ENCODE measurements at places on chromosomes 5 and 9.

DNA sequence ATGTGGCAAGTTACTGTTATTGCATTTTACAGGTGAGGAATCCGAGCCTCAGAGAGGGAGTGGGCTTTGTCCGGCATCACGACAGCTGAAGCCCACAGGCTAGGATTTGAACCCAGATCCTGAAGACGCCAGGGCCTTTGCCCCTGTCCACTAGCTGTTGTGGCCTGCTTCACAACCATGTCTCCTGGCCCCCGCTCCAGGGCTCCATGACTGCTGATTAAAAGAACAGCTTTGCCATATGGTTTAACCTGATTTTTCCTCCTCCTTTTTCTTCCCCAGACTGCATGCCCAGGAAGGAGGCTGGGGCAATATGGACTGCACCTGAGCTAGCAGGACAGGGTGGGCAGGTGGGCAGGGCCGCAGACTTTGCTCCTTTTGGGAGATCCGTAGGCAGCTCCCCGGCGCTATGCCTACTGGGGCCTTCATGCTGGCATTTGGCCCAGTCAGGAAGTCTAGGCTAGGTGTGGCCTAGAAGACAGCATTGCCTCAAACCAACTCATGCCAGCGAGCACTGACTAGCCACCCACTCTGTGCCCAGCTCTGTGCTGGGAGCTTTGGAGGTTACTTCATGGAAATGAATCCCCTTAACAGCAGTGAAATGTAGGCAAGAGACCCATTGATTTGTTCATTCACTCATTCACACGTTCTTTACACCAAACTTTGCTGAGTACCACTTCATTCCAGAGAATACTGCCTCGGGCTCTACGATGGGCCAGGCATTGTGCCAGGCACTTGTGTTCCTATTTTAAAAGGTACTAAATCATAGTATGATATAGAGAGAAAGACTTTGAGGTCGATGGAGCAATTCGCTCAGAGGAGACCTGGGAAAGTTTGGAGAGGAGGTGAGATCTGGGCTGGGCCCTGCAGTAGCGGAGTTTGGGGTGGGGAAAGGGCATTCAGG, 94.3 kb upstream of the CPEB4 start:
- DNase-seq = no peak

DNA sequence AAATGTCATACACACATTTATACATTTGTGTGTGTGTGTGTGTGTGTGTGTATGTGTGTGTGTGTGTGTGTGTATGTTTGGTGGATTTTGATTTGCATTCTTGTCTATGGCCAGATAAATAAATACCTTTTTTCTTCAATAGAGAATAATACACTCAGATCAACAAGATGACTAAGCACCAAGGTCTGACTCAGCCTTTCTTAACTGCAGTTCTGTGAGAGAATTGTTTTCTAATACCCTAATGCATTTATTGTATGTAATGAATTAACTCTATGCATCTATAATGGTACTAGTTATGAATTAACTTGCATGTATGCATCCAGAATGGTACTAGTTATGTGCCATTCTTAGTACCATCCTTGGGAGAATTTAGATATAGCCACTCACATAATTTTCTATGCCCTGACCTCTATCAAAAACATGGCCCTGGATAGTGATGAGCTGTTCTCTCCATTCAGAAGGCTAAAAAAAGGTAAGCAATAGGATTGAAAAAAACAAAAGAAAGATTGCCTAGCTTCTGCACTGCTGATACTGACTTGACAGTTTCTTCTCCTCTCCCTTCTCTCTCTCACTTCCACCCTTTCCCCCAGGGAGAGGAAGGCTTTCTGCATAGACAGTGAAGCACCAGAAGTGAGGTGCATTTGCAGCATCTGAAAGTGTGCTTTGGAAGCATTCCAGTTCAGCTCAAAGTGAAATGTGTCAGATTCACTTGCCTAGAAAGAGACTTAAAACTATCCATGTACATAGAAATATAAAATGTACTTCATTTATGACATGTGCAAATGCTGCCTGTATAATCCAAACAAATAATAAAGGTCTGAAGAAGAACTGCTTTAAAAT, 55.1 kb upstream of the CCDC112 start:
- DNase-seq = no peak

DNA sequence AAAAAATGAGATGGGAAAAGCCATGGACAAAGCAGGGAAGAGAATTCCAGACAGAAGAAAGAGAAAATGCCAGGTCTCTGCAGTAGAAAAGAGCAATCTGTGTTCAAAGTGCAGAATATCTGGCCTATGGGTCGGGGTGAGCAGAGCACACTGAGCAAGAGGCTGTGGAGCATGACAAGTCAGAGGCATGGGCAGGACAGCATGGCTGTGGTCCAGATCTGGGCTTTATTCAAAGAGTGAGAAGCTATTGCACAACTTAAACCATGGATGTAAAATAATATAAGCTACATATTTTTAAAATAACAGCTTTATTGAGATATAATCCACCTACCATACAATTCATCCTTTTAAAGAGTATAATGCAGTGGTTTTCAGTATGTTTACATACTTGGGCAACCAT, 133.1 kb upstream of the SPDL1 start:
- DNase-seq = no peak

DNA sequence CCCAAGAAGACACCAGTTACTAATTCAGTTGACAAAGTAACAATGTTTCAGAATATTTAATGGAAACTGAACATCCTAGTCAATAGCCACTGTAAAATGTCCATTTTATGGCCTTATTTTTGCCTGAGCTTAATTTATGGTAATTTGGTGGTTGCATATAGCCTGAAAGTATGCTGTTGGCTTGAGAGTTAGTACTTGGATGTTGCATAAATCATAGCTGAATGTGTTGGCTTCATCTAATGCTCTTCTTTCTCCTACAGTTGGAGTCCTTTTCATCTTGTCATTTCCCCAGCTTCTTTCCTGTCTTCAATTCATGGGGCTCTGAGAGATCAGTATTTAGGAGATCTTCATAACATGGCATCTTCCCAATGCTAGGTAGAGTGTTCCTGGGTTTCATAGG, 164.6 kb downstream of the MAT2B start:
- DNase-seq = no peak

GRCh38 chr9:73006986-73007385, 54.1 kb upstream of the ALDH1A1 start:
- no peak for DNase-seq

DNA sequence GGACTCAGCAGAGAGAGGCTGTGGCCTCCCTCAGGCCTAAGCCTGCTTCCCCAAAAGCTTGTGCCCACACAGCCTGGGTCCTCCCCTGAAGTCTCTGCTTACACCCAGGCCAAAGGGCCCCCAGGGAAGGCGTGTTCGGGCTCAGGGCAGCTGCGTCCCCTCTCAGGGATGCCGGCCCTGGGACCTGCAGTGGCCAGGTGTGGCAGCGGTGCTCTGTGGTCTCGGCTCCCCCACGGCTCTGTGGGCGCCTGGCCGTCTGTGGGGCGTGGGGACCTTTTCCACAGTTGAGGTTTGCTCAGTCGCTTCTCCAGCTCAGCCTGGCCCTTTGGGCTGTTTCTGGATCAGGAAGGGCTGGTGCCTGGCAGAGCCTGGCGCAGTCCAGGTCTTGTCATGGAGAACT, 75.9 kb downstream of the RXRA start:
- DNase-seq = no peak

DNA sequence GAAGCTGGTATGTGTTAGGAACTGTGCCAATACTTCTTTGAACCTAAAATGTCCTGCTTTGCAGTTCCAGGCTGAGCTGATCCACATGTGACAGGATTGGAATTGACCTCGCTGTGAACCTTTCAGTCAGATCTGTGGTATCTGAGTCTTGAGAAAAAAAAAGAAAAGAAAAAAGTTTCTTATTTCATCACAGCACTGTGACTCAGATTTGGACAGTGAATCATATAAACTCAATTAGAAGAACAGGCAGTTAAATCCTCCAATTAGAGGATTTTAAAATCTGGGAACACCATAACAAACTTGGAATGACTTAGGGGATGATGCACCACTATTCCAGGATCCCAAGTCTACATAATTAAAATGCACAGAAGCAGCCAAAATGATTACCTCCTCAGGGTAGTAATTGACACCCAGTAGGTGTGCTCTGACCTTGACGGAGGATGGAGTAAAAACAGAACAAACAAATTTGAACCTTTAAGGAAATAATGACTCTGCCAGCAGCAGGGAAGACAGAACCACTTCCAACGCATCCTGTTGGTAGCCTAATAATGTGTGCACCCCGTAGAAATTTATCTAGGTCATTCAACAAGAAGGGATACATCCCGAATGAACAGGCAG, 57.8 kb upstream of the RAI14 start:
- DNase-seq = no peak

GRCh38 chr5:94745786-94746730, 127.6 kb downstream of the SLF1 start:
- DNase-seq = no peak

DNA sequence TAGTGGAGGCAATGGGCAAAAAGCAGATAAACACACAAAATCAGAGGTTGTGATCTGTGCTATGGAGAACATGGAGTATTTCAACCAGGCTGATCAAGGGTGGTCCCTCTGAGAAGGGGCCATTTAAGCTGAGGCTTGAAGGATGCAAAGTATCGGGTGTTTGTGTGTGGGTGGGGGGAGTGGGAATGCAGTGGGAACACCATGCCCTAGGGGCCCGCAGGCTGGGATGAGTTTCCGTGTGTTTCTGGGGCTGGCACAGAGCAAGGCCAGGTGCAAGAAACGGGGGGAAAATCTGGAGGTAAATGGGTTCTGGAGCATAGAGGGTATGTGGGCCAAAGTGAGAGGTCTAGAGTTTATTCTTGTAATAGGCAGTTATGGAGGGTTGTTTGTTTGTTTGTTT, 13.8 kb upstream of the LARP1 start:
- DNase-seq = no peak

DNA sequence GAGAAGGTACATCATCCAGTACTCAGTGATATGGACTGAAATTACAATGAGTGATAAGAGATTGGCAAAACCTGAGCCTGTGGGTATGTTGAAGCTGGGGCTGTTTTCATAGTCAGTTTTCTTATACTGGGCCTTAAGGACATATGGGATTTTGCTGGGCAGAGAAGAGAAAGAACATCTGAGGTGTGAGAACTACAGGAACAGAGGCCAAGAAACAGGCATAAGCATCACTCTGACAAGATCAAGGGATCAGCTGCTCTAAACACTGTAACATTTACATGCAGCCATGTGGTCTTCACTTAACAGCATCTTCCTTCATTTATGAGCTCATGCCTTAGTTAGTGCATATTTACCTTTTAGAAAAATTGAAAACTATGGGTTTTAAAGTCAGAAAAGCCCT, 220.0 kb downstream of the TRIM36 start:
- DNase-seq = no peak

DNA sequence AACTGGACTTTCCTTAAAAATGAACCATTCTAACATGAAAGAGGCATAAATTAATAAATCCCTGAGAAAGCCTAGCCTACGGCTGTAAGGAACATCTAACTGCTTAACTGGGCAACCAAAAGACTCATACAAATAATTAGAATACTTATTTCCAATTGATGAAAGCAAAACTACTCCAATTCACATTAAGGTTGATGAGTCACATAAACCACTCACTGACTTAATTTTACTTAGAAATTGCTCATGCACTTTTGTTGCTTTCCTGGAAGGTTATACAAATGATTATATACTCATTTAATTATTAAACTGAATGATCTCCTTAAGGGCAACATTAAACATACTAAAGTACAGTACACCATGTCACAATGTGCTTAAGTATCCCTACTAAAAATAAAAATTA, 101.9 kb downstream of the NFIB start:
- no peak for DNase-seq

DNA sequence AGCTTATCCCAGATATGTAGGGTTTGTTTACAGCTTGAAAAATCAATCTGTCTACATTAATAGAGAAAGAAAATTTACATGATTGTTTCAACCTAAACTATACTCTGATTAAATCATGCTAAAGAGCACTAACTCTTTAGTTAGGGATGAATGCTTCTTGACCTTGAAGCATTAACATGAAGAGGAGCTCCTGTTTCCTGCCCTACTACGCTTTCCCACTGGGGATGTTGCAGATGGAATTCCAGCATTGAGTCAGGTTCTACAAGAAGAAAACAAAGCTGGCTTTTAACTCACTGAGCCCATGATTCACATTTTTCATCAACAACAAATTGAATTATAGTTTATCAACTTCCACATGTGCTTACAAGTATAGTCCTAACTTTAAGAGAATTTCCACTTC, 471.3 kb downstream of the TMEM232 start:
- DNase-seq = no peak

GRCh38 chr9:27945386-27945785, 372.1 kb upstream of the C9orf72 start:
- no peak for DNase-seq

- DNase-seq = no peak
Measured at GRCh38 chr5:56166671-56167385, 66.3 kb downstream of the ANKRD55 start.

DNA sequence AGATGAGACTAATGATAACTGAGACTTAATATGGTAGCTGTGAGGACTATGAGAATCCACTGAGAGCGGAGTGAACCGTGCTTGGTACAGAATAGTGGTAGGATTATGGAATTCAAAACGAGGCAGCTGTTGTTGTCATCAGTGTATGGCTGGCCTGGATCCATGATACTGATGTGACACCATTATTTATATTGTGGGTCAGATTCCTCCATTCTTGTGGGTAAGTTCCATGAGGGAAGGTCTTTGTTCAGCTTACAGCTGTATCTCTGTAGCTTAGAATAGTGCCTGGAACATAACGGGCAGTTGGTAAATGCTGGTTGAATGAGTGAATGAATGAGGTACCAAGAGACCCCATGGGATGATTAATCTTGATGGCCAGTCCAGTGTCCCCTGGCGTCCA, 61.8 kb downstream of the ACER2 start:
- no peak for DNase-seq

GRCh38 chr5:146944019-146944418, 65.5 kb upstream of the PPP2R2B start:
- no peak for DNase-seq

DNA sequence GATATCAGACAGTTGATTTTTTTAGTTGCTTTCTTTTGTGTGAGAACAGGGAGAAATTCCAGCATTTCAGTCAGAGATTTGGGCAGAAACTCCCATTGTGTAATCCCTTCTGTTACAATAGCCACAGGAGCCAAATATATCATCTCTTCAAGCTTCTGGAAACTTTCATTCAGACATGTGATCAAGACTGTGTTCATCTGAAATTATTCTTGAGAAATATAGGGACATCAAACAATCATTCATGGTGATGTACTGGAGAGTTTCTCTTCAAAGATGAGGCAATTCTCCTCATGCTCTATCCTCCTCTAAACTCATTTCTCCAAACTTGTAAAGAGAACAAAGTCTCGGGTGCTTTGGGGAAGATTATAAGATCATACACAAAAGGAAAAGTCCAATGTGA, 35.2 kb upstream of the CSNK1G3 start:
- DNase-seq = no peak

DNA sequence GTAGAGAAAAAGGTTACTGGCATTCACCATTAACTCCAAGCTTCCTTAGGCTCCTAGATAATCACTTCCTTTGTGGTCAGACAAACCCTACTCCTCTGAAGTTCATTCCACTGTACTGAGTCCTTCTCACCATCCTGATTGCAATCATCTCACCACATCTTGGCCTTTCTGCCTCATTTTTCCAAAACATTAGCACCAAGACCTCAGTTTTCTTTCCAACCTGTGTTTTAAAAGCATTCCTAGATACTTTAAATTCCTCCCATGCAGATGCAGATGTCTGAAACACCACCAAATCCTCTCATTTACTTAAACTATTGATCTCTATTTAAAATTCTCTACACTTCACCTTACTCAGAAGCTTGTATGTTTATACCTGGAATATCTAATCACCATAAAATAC, 961.3 kb upstream of the CTNND2 start:
- DNase-seq = no peak

Measured in stimulated activated CD8-positive, alpha-beta memory T cell treated with anti-CD3 and anti-CD28 coated beads, Interleukin-15, amount 100 ng/mL, for 4 hours (primary cell).